T47D (cell line): ENCODE measurements at places on chromosomes 5 and 9.

GRCh38 chr9:73270967-73271721, 119.5 kb downstream of the ANXA1 start:
- DNase-seq = no peak

DNA sequence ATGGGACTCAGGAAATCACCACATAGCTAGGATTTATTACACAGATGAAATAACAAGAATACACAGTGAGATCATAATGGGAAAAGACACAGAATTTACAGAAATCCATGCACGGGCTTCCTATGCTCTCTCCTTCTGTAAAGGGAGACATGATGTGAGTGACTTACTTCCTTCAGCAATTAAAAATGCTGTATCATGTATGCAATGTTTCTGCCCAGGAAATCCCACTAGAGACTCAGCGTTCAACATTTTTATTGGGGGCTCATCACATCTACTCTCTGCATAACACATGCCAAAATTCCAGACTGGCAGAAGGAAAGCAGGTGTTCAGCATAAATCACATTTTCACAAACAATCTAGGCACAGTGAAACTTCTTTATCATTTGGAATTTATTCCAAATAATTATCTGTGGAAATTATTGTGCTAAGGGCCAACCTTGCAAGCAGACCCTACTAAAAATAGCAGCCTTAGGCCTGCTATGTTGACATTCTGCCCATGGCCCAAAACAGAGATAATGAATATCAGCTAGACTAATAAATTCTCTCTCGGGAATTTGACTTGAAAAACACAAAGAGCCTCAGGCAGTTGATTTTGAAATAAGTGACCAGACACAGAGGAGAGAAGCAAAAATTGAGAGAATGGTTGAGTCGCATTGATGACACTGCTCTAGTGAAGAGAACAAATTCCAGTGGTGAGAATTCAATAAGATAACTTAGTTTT, 31.4 kb upstream of the SELENOP start:
- DNase-seq = no peak

- DNase-seq = no peak
Measured at GRCh38 chr9:76378367-76379073, 15.7 kb downstream of the RFK start.

DNA sequence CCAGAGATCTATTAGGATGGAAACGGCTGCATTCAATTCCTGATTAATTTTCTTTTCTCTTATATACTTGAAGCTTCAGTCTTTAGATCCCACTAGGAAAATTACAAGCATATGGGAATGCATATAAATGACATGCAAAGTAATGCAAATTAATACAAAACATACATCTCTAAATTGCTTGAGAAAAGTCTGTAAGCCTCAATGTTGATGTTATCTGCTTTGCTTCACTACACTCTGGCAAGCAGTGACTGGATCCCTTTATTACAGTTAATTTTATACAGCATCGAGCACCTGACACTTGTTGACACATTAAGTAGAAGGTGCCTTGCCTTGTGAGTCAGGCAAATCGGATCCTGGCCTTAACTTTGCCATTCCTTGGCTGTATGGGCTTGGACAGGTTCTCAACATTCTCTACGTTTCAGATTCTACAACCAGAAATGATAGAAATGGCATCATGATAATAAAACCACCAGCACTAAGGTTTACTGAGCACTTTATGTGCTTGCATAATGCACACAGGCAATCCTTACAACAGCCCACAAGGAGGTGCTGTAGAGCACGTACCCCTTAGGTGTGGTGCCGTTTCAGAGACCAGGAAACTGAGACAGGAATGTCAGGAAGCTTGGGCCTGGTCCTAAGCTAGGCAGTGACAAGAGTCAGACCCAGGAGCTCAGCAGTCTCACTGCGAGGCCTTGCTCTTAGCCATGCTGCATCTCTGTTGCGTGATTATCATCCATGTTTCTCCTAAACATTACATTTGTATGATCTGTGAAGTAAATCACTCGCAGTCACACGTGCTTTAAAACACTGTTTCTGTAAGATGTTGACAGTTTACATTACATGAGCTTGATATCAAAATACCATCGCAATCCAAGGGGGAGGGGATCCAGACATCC, 2.7 kb downstream of the GCNT4 start:
- peak; percentile 82 for DNase-seq

GRCh38 chr9:3909966-3910650, 384.3 kb upstream of the RFX3 start:
- no peak for DNase-seq

DNA sequence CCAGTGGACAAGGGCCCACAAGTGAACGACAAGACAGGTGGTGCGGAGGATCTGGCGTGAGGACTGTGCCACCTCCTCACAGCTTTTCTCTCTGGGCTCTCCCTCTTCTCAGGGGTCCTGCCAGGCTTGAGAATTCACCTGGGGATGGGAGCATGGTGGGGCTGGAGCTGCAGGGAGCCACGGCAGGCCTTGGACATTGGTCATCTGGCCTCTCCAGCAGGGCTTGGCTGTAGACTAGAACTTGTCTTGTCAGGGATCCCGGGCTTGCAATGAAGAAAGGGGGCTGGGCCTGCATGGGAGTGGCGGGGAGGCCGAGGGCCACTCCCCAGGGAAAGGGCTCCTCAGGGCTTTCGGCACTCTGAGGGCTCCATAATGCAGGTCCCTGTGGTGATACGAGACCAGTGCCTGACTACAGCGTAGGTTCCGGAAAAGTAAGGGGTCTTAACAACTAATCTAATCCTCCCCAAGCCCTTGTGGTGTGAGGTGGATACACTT, 126.7 kb downstream of the MACROH2A1 start:
- no peak for DNase-seq

DNA sequence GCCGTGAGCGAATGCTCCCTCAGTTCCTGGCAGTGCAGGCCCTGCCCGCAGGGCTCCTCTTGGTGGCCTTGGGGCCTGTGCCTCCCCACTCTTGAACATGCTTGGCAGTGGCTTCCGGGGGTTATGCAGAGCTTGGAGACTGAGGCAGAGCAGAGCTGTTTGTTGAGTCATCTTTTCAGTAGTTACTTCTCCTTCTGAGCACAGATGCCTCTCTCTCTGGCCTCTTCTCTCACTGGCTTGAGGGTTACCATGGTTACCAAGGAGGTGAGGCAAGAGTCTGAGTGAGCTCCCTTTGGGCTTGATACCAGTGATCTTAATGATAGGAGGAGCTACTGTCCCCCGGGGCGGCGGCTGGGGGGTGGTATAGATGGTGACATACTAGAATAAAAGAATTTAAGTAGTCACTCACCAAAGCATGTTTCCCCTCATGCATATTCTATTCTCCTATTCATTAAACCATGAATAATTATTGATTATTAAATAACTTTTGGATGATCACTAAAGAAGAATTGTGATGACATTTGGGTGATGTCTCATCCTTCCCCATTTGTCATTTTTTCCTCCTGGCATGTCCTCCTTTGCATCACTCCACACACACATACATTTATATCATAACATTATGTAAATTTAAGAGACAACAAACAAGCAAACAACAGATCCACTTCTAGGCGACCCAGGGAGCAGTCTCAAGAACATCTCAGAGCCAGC, 111.1 kb downstream of the ARHGAP26 start:
- no peak for DNase-seq

DNA sequence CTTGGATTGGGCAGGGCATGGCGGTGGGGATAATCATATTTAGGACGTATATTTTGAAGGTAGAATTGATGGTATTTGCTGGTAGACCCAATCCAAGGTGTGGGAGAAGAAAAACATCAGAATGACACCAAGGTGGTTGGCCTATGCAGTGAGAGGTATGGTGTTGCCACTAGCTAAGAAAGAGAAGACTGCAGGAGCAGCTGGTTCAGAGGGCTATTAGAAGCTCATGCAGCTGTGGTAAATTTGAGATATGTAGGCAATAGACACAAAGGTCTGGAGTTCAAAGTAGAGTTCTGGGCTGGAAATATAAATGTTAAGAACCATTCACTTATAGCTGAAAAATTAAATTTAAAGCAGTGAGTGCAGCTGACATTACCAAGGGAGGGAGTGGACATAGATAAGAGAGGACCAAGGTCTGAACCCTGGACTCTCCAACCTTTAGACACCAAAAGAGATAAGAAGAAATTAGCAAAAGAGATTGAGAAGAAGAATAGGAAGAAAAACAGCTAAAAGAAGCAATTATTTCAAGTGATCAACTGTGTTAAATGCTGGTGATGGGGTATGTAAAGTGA, 74.7 kb upstream of the FAM169A start:
- DNase-seq = no peak

GRCh38 chr9:92640398-92641091, 29.4 kb downstream of the IPPK start:
- DNase-seq = no peak

DNA sequence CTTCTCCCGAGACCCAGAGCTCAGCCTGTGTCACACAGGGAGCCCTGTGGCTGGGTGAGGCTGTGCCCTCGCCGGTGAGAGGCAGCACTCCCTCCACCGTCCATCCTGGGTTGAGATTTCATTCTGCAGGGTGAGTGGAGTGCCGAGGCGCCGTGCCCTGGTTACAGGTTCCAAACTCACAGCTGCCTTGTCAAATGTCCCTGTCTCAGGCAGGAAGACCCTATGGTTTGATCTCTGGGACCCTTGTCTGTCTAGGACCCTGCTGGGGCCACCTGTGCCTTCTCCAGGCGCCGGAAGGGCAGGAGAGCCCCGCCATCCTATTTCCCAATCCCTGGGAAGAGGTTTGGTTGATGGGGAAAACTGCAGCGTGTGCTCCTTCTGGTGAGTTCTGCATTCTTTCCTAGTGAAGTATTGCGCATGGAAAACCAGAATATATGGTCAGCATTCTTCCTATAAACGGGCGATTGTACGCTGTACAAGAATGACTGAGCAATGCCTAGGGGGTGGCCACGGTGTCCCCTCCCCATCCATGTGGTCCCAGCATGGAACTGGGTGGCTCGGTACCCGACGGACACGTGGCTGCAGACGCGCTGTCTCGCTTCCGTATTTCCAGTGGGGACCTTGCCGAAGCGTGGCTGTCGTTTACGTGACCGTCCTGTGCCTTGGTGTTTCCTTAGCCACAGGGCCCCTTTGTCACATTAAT, 95.9 kb upstream of the COL5A1 start:
- DNase-seq = no peak

GRCh38 chr9:81498576-81498975, 190.8 kb downstream of the TLE1 start:
- no peak for DNase-seq

- DNase-seq = no peak
Measured at GRCh38 chr9:94173632-94174031, 85.5 kb upstream of the ZNF169 start.

DNA sequence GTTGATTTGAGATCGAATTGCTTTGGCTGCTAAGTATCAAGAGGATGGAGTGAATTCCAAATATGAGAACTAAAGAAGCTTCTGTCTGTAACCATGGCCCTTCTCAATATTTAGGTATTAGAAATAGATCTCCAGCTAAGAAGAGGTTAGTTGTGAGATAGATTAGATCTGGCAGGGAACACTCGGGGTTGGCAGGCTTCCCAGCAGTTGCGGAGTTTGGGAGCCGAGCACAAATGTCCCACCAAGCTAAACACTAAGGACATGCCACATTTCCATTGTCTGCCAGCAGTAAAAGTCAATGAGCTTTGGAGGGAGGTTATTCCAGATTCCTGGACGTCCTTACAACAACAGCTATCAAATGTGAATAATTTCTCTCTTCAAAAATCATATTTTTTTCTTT, 85.8 kb downstream of the TAF11L14 start:
- no peak for DNase-seq

DNA sequence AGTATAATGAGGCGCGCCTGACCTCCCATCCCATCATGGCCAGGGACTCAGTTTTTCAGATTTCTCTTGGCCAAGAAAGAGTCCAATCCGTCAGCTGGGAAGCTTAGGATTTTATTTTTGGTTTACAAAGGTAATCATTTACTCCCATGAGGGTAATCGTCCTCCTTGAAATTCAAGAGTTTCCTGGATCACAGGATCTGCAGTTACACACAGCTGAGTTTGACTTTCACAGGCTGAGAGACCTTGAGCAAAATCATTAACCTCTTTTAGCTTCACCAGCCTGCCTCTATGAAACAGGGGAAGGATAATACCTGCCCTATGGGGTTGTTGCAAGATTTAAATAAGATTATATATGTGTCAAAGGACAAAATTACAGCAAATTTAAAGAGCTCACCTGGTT, 15.4 kb upstream of the AK3 start:
- no peak for DNase-seq

DNA sequence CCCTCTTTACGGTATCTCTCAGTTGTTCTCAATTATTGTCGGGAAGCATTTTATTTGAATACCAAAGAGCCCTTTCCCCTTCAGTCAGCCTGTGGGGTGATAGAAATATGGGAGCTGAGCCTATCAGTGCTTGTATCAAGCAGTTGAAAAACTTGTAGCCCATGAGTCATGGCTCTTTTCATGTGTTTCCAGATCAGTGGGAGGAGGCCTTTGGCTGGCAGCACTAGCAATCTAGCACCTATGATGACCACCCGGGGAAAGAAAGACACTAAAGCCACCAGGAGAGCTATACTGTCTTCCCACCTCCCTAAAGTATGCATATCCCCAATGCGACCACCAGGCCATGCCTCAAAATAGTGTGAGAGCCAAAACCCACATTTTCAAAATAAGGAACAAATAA, 696.9 kb upstream of the C9orf72 start:
- no peak for DNase-seq

- DNase-seq = no peak
Measured at GRCh38 chr5:155299386-155300005, 285.9 kb downstream of the KIF4B start.

DNA sequence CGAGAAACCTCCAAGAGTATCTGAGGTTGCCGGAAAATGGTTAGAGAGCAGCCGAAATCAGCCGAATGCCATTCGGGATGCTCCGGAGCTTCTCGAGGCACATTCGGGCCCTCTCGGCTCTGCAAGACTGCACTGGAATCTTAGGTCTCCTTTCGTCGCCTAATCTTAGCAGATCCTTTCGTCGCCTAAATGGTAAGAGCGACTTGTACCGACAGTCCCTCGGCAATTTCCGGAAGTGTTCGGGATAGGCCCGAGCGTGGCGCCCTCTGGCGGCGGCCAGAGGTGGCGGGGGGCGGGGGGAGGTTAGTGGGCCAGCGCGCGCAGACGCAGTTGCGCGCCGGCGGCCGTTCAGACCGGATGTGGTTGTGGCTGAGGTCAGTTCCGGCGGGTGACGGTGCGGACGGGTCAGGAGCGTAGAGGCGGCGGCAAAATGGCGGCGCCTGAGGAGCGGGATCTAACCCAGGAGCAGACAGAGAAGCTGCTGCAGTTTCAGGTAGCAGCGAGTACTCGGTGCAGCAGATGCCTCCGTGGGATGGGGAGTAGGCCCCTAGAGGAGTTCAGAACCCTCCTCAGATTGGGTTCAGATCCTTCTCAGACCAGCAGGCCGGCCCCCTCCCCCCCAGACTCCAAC, at the start of gene FAF2:
TSS of gene FAF2 (plus strand) at position 408 of the 631 bp plus-strand sequence. CDS start at position 431, 23 bp downstream.
- peak; percentile 99 for DNase-seq

GRCh38 chr5:172102913-172103626, 85.0 kb downstream of the STK10 start:
- DNase-seq = no peak
